Endothelial cell of umbilical vein (primary cell): ENCODE measurements at places on chromosomes 2 and 18. TPM values are rescaled to one million over a fixed set of nuclear protein-coding genes. Genes with fewer than 3 reads are reported as not detected.

DNA sequence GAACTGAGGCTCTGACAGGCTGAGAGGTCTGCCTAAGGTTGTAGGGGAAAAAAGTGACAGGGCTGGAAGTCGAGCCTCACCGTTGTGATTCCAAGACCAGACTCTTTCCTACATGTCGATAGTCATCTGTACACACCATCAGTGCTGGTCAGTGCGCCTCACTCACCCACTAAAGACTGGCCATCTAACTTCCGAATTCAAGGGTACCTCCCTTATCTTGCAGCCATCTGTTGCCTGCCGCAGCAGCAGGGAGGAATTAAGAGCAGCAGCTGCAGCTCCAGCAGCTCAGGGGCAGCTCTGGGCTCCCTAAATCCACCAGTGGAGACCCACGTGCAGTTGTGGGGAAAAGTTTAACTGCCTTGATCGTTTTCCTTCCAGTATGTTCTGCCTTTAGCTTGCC is 32.6 kb upstream of the GPR39 start:
- DNase-seq: no peak

GRCh38 chr2:173359231-173359630 is 4.6 kb downstream of the CDCA7 start:
- no peak for DNase-seq

HOXD9 gene
- total RNA-seq: 3.5 and 3.9 TPM in 2 replicates

GRCh38 chr2:118309946-118310680 is 221.8 kb downstream of the INSIG2 start:
- DNase-seq: peak; percentile 48

GRCh38 chr2:46960618-46961017 is 45.0 kb upstream of the MCFD2 start:
- no peak for DNase-seq

DNA sequence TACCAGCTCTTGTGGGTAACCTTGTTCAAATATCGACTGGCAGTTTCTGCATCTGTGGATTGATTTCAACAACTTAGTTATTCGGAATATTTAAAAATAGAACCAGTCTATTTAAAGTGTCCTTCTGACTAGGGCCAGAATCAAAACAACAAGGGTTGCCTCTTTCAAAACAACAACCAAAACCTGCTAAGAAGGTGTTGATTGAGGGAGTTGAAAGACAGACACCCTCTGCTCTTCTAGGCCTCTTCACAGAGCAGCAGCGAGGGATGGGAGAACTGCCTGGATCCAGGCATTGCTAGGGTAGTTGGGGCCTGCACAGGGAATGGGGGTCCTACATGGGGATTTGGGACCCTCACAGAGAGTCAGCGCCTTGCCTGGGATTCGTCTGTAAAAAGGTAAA is 19.8 kb downstream of the TTR start:
- no peak for DNase-seq

RGPD3 gene
- not detected in 2 replicates for total RNA-seq

- peak; percentile 86 for DNase-seq
These were observed 37.2 kb downstream of the TSHZ1 start for GRCh38 chr18:75247611-75248421.
